GM03348 (cell line): ENCODE measurements at places on chromosomes 1 and 21.

DNA sequence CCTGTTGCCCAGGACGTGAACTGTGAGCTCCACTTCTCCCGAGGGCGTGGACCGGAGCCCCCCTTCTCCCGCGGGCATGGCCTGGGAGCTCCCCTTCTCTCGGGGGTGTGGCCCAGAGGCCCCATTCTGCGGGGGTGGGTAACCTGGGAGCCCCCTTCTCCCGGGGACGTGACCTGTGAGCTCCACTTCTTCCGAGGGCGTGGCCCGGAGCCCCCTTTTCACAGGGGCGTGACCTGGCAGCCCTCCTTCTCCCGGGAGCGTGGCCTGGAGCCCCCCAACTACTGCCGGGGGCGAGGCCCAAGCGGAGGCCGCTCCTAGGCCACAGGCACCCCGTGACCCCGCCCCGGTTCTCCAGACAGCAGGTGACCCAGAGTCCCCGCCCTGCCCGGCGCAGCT is 320 bp downstream of the C1orf174 start:
- peak; percentile 44 for DNase-seq

DNA sequence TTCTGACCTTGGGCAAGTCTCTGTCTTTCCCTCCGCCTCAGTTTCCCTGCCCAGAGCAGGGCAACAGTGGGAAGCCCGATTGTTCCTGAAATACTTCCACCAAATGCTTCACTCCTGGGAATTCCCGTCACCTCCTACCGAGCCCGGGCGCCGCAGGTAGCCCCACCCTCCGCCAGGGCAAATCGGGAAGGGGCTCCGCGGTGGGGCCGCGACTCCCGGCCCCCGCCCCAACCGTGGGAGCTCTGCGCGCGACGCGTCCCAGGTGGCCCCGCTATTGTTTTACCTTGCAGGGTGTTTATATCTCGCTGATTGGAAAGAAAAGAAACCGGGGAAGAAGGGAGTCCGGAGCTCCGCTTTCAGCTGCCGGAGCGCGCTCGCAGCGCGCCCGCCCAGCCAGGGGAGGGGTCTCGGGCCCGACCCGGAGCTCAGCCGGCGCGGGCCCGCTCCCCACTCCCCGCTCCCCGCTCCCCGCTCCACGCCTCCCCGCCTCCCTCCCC is 407 bp downstream of the IGSF3 start:
- DNase-seq = peak; percentile 24

DNA sequence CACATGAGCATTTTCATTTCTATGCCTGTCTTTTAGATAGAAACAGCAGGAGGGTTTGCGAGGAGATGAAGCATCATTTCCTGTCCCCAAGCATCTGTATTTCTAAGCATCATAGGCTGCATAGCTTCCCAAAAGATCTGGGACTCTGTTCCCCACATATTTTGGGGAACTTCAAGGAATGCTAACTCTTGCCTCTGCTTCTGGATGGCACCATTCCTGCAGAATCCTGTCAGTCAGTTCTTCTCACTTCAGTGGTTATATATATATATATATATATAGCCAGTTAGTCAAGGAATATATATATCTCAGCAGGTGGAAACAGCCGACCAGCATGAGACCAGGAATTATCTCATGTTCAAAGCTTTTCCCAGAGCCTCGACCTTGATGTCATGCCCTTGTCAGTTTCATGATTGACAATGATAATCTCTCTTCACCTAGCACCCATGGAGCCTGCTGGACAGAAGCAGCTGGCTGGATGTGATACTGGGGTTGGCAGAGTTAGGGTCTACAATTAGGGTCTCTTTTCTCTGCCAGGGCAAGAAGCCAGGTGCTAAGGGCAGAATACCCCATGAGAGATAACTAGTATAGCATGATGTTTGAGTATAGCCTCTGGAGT is 2.4 kb downstream of the PFKFB2 start:
- no peak for DNase-seq

GRCh38 chr1:111875640-111876039 is 113.8 kb downstream of the KCND3 start:
- DNase-seq = no peak

- no peak for DNase-seq
These were observed 2.7 kb upstream of the SLC1A7 start for GRCh38 chr1:53145051-53145600.

DNA sequence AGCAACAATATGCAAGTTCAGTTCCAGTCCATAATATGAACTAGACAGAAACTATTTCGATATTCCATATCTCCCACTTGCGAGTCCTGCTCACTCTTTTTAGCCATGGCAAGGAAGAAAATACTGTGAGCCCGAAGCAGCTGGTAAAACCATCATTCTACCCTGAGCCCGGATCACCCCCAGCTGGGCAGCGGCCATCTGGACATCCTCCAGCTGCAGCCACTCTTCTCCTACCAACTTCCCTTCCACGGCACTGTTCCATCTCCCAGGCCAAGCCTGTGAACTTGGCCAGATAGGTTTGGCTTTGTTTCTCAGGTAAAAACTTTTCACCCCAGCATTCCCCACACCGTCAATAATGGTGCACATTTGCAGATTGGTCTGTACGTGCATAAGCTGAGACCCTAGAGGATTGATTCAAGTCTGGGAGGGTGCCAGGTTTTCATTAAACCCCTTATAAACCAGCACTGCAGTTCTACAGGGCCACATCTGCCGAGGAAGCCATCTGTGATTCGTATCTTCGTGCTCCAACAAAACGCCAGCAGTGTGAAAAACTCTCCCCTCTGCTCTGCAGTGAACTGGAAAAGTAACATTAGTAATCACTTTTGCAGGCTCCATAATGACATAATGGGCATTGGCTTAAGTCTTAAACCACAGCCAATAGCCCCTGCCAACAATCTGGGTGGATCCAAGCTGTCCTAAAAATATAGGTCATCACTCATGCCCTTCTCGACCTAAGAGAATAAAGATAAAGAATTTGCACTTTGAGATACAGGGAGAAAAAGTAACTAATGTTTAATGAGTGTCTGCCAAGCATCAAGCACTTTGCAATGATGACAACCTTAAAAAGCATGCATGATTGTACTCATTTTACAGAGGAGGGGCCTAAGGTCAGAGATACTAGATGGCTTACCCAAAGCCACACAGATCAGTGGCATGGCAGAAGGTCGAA is 205.1 kb downstream of the PLPP3 start:
- peak; percentile 22 for DNase-seq

- DNase-seq = no peak
These were observed 214.7 kb downstream of the CHRM3 start for GRCh38 chr1:239601108-239601507.

GRCh38 chr1:168455764-168456163 is 88.0 kb downstream of the XCL2 start:
- DNase-seq = peak; percentile 36
